ENCODE measurements at places on chromosomes 7 and 10. TPM values are rescaled to one million over a fixed set of nuclear protein-coding genes. Genes with fewer than 3 reads are reported as not detected.

The H2AZ2 gene
- 260 TPM for total RNA-seq

The ANKRD16 gene
- total RNA-seq: 5.9 TPM

The PDE1C gene
- 0.11 TPM for total RNA-seq

The CALML3 gene
- not detected for total RNA-seq

The PLAU gene
- total RNA-seq: 29.0 TPM

The HOXA10 gene
- 0.14 TPM for total RNA-seq

The SLC12A9 gene
- 30.9 TPM for total RNA-seq

The CYP26C1 gene
- 0.33 TPM for total RNA-seq

The ZNF438 gene
- 6.5 TPM for total RNA-seq

The SFTPD gene
- total RNA-seq: not detected

The FMC1 gene
- total RNA-seq: 6.7 TPM

GRCh38 chr7:93228302-93228701, 2.0 kb upstream of the HEPACAM2 start:
- DNase-seq: peak; percentile 32

DNA sequence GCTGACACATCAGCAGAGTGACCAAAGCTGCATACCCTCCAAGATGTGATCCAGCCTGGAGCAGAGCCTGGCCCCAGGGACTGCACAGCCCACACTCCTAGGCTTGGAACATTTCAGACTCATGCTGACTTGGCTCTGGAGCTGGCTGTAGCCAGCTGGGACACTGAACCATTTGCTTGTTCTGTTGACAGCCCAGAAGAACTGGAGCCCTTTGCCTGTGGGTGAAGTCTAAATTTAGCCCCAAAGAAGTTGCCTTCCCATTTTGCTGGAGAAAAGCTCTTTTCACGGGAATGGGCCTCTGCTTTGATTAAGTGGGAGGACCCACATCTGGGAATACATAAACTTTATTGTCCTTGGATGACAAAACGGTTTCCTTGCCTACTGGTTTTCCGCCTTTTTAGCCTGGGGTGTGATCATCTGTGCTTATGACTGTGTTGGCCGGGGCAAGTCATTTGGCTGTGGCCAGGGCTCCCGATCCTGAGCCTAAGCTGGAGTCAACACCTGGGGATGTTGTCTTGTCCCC, 186.2 kb upstream of the BMPER start:
- DNase-seq: no peak

DNA sequence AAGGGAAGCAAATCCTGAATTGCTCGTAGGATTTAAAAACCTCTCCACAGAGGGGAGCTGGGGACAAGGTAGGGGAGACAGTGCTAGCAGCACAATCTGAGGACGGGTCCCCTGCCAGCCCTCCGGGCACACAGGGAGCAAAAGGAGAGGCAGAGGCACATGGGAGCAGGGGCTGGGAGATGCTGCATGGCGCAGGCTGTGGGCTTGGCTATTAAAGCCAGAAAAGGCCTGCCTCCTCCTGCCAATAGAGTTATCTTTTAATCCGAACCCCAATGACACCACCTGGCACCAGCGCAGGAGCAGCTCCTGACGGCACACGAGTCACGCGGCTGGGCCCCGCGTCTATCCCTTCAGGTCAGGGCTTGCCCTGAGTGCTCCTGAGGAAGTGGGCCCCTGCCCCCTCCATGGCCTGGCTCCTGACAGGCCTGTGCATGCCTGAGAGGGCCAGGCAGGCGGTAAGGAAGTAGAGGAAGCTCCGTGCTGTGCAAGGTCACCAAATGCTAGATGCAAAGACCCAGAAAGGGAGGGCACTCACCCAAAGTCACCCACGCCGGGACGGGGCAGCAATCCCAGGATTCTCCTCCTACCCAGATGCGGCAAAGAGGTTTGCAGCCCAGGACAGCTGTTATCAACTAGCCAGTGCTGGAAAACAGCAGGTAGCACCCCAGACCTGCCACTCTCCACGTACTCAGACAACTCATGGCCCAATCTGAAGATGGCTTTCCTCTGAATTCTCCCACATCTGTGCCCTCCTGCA, 28.1 kb downstream of the DLG5 start:
- DNase-seq: no peak

- DNase-seq: no peak
Observed at GRCh38 chr7:30979027-30979426, 15.3 kb downstream of the GHRHR start.

- DNase-seq: no peak
Observed at GRCh38 chr10:32084185-32084851, 28.1 kb upstream of the KIF5B start.

GRCh38 chr10:42933448-42934340, 143.2 kb upstream of the RET start:
- DNase-seq: no peak

DNA sequence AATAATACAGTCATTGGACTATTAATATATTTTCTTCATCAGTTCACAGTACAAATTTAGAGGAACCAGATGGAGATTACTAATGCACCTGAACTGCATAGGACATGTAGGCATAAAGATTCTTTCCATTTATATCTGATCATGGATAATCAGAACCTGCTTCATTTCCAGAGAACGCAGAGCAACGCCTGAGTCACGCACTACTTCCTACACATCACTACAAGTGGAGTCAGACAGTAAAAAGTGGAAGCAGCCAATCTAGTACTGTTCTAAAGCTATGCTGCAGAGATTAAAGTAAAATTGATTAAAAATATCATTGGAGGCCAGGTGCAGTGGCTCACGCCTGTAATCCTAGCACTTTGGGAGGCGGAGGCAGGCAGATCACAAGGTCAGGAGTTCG, 43.3 kb downstream of the BRI3 start:
- no peak for DNase-seq

DNA sequence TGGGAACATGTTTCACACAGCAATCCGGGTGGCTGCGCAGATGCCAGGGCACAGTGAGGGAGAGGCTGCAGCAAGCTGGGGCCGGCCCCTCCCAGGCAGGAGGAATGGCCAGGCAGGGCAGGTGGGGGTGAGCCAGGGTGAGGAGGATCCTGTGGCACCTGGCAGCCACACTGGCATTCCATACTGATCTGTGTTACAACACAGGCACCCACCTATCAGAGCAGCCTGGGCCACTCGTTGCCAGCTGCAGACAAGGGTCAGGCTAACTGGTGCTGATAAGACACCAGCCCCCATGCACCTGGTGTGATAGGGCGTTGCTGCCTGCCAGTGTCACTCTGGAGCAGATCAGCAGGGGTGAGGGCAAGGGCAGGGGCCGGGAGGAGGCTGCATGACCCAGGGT, 16.6 kb upstream of the RET start:
- no peak for DNase-seq

DNA sequence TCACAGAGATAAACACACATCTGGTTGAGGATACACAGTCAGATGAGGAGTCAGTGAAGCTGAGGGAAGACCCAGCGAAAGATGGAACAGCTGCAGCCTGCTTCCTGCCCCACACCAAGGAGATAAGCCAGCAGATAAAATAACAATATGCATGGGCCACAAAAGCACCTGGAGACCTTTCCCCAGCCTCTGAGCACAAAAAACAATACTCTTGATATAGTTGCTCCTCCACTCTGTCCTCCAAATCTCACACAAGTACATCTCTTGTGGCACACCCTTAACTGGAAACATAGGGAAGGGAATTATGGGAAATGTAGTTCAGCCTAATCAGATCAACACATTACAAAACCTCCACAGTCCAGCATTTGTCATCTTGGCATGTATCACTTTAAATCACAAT, 9.7 kb upstream of the FHIP2A start:
- no peak for DNase-seq

- DNase-seq: no peak
Observed at GRCh38 chr7:156275292-156275691, 365.3 kb upstream of the RNF32 start.

GRCh38 chr10:13712476-13712836, 125.7 kb downstream of the PRPF18 start:
- DNase-seq: no peak

GRCh38 chr10:124152139-124153022, 59.0 kb upstream of the CHST15 start:
- no peak for DNase-seq

GRCh38 chr7:1990001-1990670, 242.6 kb downstream of the MAD1L1 start:
- no peak for DNase-seq

GRCh38 chr7:76411626-76412025, 2.1 kb upstream of the SSC4D start:
- no peak for DNase-seq

DNA sequence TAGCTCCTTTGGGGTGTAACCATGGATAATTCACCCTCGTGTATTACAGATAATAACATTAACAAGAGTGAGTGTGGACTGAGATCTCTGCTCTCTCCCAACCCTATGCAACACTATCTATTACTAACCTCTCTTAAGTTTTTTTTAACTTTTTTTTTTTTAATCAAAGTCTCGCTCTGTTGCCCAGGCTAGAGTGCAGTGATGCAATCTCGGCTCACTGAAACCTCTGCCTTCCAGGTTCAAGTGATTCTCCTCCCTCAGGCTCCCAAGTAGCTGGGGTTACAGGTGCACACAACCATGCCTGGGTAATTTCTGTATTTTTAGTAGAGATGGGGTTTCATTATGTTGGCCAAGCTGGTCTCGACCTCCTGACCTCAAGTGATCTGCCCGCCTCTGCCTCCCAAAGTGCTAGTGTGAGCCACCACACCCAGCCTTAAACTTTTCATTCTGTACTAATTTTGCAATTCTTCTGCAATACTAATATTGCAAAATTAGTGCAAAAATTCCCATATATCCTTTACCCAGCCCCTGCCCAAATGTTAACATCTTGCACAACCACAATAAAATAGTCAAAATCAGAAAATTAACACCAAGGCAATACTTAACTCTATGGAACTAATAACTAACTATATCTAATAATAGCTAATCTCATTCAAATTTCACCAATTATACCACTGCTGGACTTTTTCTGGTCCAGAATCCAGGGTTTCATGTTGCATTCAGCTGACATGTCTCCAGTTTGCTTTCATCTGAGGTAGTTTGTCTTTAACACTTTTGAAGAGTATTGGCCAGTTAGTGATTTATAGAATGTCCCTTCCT, 66.5 kb upstream of the TCF7L2 start:
- no peak for DNase-seq

DNA sequence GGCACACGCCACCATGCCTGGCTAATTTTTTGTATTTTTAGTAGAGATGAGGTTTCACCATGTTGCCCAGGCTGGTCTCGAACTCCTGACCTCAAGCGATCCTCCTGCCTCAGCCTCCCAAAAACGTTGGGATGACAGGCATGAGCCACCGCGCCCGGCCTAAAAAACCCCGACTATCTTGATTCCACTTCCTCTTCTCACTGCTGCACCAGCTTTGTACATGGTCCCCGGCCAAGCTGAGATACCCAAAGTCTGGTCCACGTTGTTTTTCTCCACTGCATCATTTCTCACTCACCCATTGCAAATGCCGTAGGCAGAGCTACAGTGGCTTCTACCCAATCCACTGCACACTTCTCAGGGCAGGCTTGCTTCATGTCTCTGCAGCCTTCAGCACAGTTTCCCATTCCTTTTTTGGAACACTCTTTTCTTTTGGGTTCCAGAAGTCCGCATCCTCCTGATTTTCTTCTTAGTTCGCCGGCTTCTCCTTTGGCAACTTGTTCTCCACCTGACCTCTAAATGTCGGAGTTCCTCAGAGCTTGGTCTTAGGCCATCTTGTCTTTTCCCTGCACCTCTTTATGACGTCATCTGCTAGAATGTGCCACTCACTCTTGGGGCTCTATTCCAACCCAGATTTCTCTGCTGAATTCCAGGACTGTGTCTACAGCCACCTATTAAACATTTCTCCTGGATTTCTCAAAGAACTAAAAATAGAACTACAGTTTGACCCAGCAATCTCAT, 6.0 kb upstream of the GNB2 start:
- no peak for DNase-seq

- DNase-seq: no peak
Observed at GRCh38 chr7:25391961-25392587, 163.8 kb upstream of the NPVF start.

DNA sequence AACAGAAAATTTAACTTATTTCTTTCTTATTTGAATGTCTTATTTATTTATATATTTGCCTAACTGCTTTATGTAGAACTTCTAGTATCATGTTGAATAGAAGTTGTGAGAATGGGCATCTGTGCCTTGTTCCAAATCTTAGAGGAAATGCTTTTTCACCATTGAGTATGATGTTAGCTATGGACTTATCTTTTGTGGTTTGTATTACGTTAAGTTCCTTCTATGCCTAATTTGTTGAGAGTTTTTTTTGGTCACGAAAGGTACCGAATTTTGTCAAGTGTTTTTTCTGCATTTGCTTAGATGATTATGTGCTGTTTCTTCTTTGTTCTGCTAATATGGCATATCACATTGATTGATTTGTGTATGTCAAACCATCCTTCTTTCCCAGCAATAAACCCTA, 161.0 kb upstream of the TRIM24 start:
- DNase-seq: no peak

GRCh38 chr7:3861386-3861785, 560.3 kb downstream of the SDK1 start:
- no peak for DNase-seq

DNA sequence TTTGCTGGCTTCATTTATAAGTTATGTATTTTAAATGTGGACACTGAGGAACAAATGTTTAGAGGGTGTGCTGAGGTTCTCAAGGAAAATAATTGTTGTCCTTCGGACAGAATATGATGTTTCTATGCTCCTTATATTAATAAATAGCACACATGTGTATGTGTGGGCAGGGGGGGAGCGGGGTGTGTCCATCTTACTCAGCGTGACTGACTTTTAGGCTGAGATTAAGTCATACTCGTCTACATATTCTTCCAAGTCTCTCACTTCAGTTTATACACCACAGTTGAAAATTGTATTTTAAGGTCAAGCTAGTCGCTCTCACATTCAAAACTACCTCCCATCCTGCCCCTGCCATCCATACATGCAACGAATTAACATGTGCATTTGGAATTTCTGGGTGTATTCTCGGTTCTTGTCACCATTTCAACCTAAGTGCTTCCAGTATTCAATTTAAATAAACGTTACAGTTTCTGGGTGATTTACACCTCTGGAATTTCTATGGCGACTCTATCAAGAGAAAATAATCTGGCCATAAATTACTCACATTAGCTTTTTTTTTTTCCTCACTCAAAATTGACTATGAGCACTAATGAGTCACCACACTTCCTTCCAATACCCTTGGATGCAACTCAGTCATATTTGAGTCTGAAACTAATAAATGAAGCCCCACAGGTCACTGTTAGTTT, 3.3 kb downstream of the PCDH15 start:
- no peak for DNase-seq

DNA sequence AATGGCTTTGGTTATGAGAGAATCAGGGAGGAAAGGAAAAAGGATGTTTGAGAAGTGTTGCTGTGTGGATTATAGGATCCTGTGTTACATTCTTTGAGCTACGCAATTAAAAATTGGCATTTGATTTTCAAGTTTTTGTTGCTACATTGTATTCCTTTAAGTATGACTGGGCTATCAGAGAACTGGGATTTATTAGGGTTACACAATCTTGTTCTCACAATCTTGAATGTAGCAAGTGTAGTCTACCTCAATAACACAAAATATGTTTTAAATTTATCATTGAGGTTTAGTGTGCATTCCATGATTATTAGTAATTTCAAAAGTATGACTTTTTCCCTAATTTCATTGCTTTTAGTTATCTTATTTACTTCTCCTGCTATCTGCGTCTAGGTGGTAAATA, 113.9 kb downstream of the CACNB2 start:
- no peak for DNase-seq

- DNase-seq: no peak
Observed at GRCh38 chr7:150396426-150396825, 17.3 kb downstream of the ZNF775 start.

Data from pulmonary artery endothelial cell (primary cell).